Karpas-422 (cell line): ENCODE measurements at places on chromosomes 3 and 15.
A peak's percentile ranks its signal among the peaks of the same experiment; 100 is the strongest.

- no peak for DNase-seq
Observed at GRCh38 chr3:5054098-5054497, 68.0 kb upstream of the ARL8B start.

DNA sequence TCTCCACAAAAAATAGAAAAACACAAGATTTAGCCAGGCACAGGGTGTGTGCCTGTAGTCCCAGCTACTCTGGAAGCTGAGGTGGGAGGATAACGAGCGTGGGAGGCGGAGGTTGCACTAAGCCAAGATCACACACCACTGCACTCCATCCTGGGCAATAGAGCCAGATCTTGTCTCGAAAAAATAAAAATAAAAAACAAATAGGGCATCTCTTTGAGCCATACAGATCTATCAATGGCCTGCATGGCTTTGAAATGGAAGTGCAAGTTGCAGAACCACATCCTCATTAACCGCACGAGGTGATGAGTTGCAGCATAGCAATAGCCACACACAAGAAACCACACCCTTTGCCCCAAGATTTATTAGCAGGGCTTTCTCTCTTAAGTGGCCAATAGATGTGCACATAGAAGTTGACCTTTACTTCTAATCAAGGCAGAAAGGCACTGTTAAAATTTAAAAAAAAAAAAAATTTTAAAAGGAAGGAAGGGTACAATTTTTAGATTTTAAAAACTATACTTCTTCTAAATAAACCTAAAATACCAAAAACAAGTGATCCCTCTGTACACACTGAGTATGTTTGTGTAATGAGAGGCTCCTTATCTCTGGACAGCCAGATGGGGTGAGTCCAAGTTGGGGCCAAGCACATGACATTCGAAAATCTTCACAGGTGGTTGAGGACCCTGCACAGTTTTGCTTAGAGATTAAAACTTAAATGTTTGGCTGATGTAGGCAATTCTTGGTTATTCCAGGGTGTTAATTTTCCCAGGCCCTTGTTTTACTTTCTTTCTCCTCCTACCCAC, 53.4 kb downstream of the FILIP1L start:
- no peak for DNase-seq

GRCh38 chr15:40815042-40815698, 7.9 kb upstream of the DNAJC17 start:
- DNase-seq: no peak

DNA sequence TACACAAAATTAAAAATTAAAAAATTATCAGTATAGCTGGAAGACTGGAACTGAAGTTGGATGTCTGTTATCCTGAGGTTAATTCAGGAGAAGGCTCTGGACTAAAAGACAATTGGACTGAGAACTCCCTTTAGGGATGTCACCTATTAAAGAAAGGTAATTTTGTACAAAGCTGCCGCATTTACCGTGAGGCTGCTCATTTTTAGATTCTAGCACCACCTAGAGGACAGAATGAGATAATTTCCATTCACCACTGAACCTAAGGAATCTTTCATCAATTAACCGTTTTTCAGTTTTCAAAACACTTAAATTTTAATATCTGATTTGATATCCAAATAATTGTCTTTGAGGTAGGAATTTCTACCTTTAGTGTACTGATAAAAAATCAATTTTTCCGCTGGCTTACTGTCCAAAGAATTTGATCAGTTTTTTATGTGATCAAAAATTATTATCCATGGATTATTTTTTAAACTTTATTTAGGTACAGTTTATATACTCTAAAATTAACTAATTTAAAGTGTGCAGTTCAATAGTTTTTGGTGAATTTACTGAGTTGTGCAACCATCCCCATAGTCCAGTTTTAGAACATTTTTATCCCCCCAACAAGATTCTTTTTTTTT, 106.7 kb upstream of the TNIK start:
- peak; percentile 79 for DNase-seq

DNA sequence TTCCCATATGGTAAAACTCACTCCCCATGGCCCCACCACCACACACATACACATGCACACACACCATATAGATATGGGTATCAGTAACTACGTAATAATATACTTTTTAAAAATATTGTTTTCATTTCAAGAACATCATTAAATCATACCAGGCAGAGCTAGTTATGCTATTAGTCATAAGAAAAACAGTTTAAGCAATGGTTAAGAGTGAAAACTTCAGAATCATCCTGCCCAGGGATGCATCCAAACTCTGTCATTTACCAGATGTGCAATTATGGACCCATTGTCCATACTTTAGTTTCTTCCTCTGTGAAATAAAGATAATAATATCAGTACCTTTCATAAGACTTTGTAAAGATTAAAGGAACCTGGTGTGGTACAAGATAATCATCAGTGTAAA, 608.3 kb downstream of the RBMS3 start:
- DNase-seq: no peak

DNA sequence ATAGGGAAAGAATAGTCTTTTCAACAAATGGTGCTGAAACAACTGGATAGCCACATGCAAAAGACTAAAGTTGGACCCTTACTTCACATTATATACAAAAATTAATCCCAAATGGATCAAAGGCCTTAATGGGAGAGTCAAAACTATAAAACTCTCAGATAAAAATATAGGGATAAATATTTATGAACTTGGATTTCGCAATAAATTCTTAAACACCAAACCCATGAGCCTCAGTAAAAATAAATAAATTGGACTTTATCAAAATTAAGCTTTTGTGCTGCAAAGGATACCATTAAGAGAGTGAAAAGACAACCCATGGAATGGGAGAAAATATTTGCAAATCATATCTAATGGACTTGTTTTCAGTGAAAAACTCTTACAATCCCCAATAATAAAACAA, 18.7 kb upstream of the TOP2B start:
- DNase-seq: no peak

DNA sequence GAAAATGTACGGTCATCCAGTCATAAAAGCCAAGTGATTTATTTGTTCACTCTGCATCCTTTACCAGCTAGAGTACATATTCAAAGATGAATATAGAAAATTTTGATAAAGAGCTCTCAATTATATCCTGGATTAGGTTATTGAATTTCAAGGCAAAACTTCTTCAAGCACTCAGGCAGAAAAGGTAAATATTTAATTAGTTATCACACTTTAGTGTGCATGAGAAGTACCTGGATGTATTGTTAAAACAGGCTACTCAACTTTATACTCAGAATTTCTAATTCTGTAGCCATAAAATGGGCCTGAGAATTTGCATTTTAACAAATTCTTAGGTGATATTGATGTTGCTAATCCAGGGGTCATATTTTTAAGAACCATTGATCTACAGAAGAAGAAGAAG, 45.3 kb downstream of the ILDR1 start:
- no peak for DNase-seq

DNA sequence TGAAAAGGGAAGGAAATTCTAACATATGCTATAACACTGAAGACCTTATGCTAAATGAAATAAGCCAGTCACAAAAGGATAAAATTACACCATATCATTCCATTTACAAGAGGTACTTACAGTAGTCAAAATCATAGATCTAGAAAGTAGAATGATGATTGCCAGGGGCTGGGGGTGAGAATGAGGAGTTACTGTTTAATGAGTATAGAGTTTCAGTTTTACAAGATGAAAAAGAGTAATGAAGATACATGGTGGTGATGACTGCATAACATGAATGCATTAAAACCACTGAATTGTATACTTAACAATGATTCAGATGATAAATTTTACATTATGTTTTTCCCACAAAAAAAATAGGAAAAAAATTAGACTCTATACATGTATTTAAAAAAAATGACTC, 152.6 kb downstream of the SCAPER start:
- no peak for DNase-seq

DNA sequence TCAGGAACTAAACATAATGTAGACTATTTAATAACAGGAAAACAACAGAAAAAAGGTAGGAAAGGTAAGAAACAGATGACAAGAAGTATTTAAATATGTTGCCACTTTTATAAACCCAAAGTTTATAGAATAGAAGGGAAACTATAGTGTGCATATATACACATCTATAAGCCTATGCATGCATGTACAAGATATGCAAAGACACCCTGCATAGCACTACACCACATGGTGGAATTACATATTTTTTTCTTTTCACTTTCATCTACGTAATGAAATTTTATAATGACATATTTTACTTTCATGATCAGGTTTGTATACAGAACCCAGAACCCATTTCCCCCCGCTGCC, 136.8 kb downstream of the MEX3B start:
- no peak for DNase-seq

GRCh38 chr15:73965094-73965757, 26.9 kb downstream of the STOML1 start:
- no peak for DNase-seq

- peak; percentile 93 for DNase-seq
Observed at GRCh38 chr3:187041362-187042307, 97.7 kb downstream of the RPL39L start.

DNA sequence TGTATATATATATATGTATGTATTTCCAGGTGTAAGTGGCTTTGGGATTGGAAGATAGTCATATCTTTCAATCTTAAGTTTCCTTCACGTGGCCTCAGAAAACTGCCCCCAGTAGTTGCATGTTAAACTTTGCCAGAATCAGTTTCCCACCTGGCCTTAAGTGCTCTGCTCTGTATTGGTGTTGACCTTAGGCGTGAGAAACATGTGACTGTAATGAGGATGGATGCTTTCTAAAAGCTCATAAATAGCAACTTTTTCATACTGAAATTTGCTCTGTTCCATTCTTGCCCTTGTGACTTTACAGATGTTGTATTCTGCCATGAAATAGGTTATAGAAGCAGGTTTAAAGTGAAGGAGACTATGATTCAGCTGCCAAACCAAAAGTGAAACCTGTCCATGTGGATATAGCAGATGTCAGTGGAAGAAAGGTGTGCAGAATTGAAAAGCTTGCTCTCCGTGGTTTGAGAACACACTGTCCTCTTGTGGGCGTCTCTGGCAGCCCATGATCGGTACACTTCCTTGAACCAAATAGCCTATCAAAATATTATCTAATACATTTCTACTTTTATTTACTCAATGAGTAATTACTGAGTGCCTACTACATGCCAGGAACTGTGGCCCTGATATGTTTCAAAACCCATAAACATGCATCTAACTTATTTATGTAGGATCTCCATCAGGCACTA, 15.8 kb downstream of the SCG5 start:
- no peak for DNase-seq

GRCh38 chr15:75231836-75232235, 26.3 kb upstream of the GOLGA6C start:
- DNase-seq: no peak

- DNase-seq: no peak
Observed at GRCh38 chr3:72487078-72487765, 361.0 kb downstream of the SHQ1 start.

DNA sequence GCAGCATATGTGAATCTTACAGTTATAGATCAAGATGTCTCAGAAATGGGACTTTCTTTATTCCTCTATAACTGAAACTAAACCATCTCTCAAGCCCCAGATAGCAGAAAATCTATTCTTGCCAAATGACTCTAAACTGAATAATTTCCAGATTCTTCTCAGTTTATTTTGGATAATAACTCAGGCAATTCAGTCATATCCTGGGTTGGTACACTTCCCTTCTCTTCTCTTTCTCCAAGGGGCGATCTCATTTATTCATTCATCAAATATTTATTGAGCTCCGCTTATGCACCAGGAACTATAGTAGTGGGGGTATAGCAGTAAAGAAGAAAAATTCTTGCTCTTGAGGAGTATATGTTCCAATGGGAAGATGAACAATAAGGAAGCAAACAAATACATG, 13.5 kb upstream of the PCOLCE2 start:
- no peak for DNase-seq

- DNase-seq: no peak
Observed at GRCh38 chr15:100726421-100727190, 124.2 kb downstream of the ASB7 start.

DNA sequence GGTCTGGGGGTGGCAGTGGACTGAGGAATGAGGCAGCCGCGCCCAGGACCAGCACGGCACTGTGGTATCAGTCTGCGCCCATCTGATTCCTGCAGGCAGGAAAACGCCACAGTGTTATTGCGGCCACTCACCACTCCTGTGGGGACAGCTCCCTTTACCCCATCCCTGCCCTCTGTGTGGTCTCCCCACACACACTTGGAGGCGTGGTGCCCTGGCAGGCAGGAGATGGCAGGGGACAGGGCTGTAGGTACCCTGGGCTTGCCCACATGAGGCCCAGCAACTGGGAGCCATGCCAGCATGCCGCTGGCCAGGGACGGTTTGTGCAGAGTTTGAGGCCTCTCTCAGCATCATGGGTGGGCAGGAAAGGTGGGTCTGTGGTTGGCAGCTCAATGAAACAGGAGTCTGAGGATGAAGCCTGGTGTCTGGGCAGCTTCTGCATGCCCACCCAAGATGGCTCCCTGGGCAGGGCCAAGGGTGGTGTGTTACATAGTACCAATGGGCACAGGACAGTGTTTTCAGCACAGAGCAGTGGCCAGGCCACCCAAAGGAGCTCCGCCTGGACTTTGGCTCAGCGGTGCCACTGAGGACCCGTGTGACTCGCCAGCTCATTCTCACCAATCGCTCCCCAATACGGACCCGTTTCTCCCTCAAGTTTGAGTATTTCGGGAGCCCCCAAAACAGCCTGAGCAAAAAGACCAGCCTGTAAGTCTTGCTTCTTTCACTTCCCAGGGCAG, 27.2 kb downstream of the ACAA1 start:
- no peak for DNase-seq

- no peak for DNase-seq
Observed at GRCh38 chr3:46935168-46935858, 41.2 kb downstream of the CCDC12 start.

DNA sequence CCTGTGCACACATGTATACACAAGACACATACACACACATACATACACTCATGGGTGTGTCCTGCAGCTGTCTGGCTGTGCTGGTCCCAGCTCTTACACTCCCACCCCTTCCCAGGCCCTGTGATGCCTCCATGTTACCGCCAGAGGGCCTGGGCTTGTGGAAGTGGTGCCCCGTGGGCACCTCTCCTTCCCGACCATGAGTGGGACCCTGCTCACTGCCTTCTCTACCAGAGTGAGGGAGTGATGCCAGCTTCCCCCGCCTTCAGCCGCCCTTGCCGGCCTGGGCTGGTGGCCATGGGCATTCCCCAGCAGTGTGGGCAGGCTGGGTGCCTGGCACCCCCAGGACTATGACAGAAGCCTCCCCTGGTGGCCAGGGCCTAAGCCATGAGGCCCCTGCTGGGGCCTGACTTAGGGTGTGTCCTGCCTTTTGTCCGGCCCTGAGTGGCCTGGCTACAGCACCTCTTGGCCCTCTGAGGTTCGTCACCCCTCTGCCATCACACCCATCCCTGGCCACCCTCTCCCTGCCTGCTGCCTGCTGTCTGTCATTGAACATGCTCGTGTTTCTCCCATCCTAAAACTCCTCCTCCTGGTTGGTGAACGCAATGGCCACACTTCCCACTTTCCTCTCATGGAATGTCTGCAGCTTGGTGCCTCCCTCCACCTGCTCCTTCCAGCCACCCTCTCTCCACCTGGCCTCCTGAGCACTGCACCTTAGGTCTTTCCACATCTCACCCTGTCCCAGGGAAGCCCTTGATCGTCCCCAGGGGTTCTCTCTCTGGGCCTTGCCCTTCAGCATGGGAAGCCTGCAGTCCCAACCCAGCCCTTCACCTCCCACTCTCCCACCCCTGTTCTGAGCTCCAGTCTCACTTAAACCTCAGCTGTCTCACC, 14.6 kb downstream of the HDAC11 start:
- DNase-seq: peak; percentile 72

GRCh38 chr15:39451121-39451688, 129.7 kb upstream of the THBS1 start:
- no peak for DNase-seq

- DNase-seq: no peak
Observed at GRCh38 chr3:33664195-33664594, 53.9 kb downstream of the CLASP2 start.

GRCh38 chr15:40439960-40440742, 602 bp upstream of the BAHD1 start:
- peak; percentile 62 for DNase-seq
